Neural crest cell (in vitro differentiated cells): ENCODE measurements at places on chromosomes 16 and 17. TPM values are rescaled to one million over a fixed set of nuclear protein-coding genes. Genes with fewer than 3 reads are reported as not detected.

GRCh38 chr17:39737760-39738567 lies at the start of gene GRB7:
Gene GRB7 (plus strand): TSS chr17:39737938. CDS start chr17:39742302, 4,364 bp downstream.
- no peak for DNase-seq
- H3K27ac ChIP-seq = no peak within 1 kb of the TSS
- H3K36me3 ChIP-seq = no peaks in the 10 kb centered on the region

The ARL5C gene
- total RNA-seq = not detected in 2 replicates

DNA sequence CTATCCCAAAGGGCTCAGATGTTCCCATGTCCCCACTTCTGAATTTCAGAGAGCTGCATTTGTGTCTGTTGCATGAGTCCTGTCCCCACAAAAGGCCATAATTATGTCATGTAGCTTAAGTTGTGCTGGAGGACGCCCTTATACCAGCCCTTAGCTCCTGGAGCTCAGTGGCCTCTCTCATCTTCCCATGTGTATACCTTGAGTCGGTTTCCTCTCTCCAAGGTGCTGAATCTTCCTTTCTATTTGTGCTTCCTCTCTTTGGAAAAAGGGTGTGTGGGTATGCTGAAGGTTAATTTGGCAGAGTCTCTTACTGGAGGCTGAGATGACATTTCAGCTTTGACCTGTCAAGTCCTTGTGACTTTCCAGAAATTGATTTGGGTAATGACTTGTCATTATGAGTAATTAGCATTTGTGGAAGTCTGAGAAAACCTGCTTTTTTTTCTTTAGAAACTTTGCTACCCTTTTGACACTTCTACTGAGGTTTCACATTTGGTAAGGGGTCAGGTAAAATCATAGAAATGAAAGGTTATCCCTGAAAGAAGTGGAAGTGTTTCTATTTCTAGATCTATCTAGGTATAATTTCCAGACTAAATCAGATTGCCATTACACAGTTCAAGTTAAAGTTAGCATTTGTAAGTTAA lies 185.4 kb downstream of the ABCC12 start:
- DNase-seq = peak; percentile 24
- H3K36me3 ChIP-seq = no peaks in the 10 kb centered on the region
- H3K4me3 ChIP-seq = no peak overlapping the region

DNA sequence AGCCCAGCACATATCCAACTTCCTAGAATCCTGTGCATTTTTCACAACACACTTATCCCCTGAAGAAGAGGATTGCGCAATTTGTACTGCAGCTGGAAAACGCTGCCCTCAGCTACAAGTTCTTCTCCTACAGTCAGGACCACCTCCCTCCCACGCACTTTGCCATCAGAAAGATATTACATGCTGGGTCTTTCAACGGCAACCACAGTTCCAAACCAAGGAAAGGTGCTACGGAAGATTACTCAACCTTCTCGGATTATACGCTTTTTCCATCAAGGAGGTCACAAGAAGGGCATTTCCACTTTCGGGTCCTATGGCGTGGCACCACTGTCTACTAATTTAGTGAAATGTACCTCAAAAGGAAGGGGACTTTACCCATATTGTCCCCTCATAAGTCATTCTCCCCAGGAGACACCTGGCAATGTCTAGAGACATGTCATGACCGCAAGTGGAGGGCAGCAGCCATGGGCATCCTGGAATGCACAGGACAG lies 35.2 kb downstream of the USP7 start:
- H3K27me3 ChIP-seq = no peaks in the 10 kb centered on the region
- H3K4me3 ChIP-seq = no peak overlapping the region
- no peak for DNase-seq
- H3K27ac ChIP-seq = no peak overlapping the region
- H3K4me1 ChIP-seq = peaks cover 12% of the 10 kb centered on the region
- H3K36me3 ChIP-seq = peaks cover 19% of the 10 kb centered on the region

The ASIC2 gene
- total RNA-seq = 0.12 TPM in 1 of 2 replicates, not detected in the other

- peak overlapping the region; percentile 92 for H3K27ac ChIP-seq
- H3K4me3 ChIP-seq = peak overlapping the region; percentile 78
- H3K27me3 ChIP-seq = no peaks in the 10 kb centered on the region
- H3K4me1 ChIP-seq = peaks cover 42% of the 10 kb centered on the region
- H3K36me3 ChIP-seq = peaks cover 2% of the 10 kb centered on the region
Observed at GRCh38 chr16:89821438-89822187, 5.2 kb upstream of the FANCA start.

The FOXN1 gene
- total RNA-seq = not detected in 2 replicates

The CLEC19A gene
- not detected in 2 replicates for total RNA-seq

- peak overlapping the region; percentile 20 for H3K27ac ChIP-seq
- DNase-seq = no peak
- peaks cover 6% of the 10 kb centered on the region for H3K27me3 ChIP-seq
- no peaks in the 10 kb centered on the region for H3K4me1 ChIP-seq
Observed at GRCh38 chr17:33019161-33019890, 27.7 kb downstream of the SPACA3 start.

The SKAP1 gene
- total RNA-seq = 0.49 TPM in 1 of 2 replicates, not detected in the other

The MLYCD gene
- total RNA-seq = 5.2 and 5.5 TPM in 2 replicates

DNA sequence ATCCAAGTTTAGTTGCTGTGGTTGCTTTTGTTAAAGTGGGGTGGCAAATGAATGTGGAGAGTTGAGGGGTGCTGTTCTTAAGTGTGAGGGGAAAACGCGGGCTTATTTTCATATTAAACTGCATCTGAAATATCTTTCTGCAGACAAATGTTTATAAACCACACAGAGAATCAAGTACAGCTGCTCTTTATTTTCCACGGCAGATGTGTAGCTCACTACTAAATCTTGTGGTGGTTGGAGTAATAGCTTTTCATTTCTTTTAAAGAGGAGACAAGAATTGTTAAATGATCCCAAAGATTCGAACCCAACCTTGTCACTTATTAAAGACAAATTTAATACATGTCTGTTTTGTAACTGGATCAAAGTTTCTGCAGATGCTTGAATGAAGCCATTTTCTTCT lies 2.1 kb downstream of the CLTC start:
- H3K36me3 ChIP-seq = no peaks in the 10 kb centered on the region
- no peak for DNase-seq
- H3K4me1 ChIP-seq = peaks cover 57% of the 10 kb centered on the region
- peak overlapping the region; percentile 95 for H3K4me3 ChIP-seq

- no peak for DNase-seq
- H3K4me1 ChIP-seq = peaks cover 33% of the 10 kb centered on the region
- H3K36me3 ChIP-seq = no peaks in the 10 kb centered on the region
Observed at GRCh38 chr16:46620266-46621005, 743 bp downstream of the SHCBP1 start.

DNA sequence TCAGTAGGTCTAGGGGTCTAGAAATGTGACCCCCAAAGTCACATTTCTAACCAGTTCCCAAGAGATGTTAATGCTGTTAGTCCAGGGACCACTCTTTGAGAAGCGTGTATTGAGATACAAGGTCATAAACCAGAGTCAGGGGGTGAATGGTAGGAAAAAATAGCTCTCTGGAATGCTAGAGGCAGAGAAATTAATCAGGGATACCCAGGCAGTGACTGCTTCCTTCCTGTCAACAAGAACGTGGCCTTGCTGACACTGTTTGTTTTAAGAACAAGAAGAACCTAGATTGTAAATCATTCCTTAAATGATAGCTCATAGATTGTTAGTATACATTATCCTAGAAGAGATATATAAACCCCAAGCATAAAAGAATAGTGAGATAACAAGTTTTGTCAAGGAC lies 43.8 kb downstream of the PITPNM3 start:
- peaks cover 10% of the 10 kb centered on the region for H3K27me3 ChIP-seq
- no peaks in the 10 kb centered on the region for H3K4me1 ChIP-seq
- no peak overlapping the region for H3K27ac ChIP-seq
- no peak overlapping the region for H3K4me3 ChIP-seq
- no peak for DNase-seq
- H3K36me3 ChIP-seq = no peaks in the 10 kb centered on the region

The HEATR9 gene
- not detected in 2 replicates for total RNA-seq

- no peak for DNase-seq
- no peak overlapping the region for H3K4me3 ChIP-seq
- H3K27ac ChIP-seq = peak overlapping the region; percentile 84
- H3K27me3 ChIP-seq = peaks cover 11% of the 10 kb centered on the region
Observed at GRCh38 chr17:65078441-65079160, 22.1 kb upstream of the GNA13 start.

- H3K27me3 ChIP-seq = peaks cover 2% of the 10 kb centered on the region
- peaks cover 6% of the 10 kb centered on the region for H3K4me1 ChIP-seq
- H3K27ac ChIP-seq = no peak overlapping the region
- H3K4me3 ChIP-seq = no peak overlapping the region
Observed at GRCh38 chr16:77760800-77761199, 27.6 kb upstream of the VAT1L start.

- H3K4me1 ChIP-seq = peaks cover 8% of the 10 kb centered on the region
- DNase-seq = no peak
- H3K27me3 ChIP-seq = peaks cover 33% of the 10 kb centered on the region
- no peak overlapping the region for H3K27ac ChIP-seq
- H3K4me3 ChIP-seq = no peak overlapping the region
Observed at GRCh38 chr16:5722116-5722619, 624.6 kb upstream of the EEF2KMT start.

The ZNF785 gene
- 37.6 and 38.3 TPM in 2 replicates for total RNA-seq

DNA sequence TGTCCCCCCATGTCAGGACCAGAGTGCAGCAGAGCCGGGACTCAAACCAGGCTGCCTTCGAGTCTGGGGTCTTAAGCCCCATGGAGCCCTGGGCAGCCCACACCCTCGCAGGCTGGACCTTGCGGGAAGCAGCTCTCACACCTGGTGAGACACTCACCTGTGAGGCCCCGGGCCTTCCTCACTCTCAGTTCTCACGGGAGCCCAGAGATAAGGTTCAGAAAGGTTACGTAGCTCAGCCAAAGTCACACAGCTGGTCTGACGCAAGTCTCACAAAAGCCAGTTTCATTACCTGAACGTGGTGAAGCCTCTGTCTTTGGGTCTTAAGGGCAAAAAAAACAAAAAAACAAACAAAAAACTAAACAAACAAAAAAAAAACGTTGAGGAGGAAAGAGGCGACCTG lies 32.8 kb upstream of the SSTR5 start:
- H3K36me3 ChIP-seq = no peaks in the 10 kb centered on the region
- H3K4me3 ChIP-seq = no peak overlapping the region
- H3K27me3 ChIP-seq = peaks cover 2% of the 10 kb centered on the region
- H3K27ac ChIP-seq = no peak overlapping the region

DNA sequence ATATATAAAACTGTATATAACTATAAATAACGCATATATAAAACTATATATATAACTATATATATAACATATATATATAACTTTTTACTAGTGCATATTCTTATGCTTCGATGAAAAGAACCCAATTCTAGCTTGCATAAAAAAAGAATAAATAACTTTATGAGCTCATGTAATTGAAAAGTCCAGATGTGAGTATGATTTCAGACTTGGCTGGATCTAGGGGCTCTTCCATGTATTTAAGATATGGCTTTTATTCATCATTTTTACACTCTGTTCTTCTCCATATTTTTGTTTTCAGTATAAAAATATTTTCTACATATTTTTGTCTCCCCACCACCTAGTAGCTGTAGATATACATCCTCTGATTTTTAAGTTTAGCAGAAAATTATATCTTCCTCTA lies 417.5 kb downstream of the CDH11 start:
- no peak overlapping the region for H3K27ac ChIP-seq
- no peak for DNase-seq
- no peaks in the 10 kb centered on the region for H3K27me3 ChIP-seq
- H3K36me3 ChIP-seq = no peaks in the 10 kb centered on the region
- H3K4me1 ChIP-seq = no peaks in the 10 kb centered on the region
- no peak overlapping the region for H3K4me3 ChIP-seq

- H3K27ac ChIP-seq = no peak overlapping the region
- H3K27me3 ChIP-seq = peaks cover 70% of the 10 kb centered on the region
- H3K36me3 ChIP-seq = no peaks in the 10 kb centered on the region
- no peak for DNase-seq
- H3K4me1 ChIP-seq = no peaks in the 10 kb centered on the region
- no peak overlapping the region for H3K4me3 ChIP-seq
Observed at GRCh38 chr17:81806461-81807209, 2.7 kb downstream of the GCGR start.

GRCh38 chr16:57401943-57402640 lies 2.5 kb upstream of the CCL17 start:
- DNase-seq = no peak
- H3K27me3 ChIP-seq = peaks cover 16% of the 10 kb centered on the region
- no peak overlapping the region for H3K4me3 ChIP-seq
- H3K4me1 ChIP-seq = no peaks in the 10 kb centered on the region
- no peaks in the 10 kb centered on the region for H3K36me3 ChIP-seq

DNA sequence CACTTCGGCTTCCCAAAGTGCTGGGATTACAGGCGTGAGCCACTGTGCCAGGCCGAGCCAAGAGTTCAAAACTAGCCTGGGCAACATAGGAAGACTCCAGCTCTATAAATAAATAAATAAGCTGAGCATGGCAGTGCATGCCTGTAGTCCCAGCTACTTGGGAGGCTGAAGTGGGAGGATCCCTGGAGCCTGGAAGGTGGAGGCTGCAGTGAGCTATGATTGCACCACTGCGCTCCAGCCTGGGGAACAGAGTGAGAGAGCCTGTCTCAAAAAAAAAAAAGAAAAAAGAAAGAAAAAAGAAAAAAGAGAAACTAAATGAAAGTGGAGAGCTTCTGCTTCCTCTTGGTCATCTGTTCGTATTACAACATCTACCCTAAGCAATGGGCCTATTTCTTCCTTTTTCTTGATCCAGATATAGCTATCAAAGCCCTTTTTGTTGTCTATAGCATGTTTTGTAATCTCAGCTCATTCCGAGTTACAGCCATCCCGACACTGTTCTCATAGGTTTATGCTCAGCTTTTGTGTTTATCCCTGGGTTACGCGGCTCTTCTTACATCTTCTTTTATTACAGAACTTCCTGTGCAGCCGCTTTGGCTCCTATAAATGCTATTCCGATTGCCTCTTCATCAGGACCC lies 14.1 kb upstream of the MAPK3 start:
- no peaks in the 10 kb centered on the region for H3K27me3 ChIP-seq
- no peak overlapping the region for H3K4me3 ChIP-seq
- no peak for DNase-seq
- H3K36me3 ChIP-seq = no peaks in the 10 kb centered on the region
- H3K4me1 ChIP-seq = peaks cover 12% of the 10 kb centered on the region

GRCh38 chr16:25707982-25708583 lies 16.3 kb downstream of the HS3ST4 start:
- H3K27me3 ChIP-seq = no peaks in the 10 kb centered on the region
- H3K36me3 ChIP-seq = no peaks in the 10 kb centered on the region
- no peak overlapping the region for H3K27ac ChIP-seq
- no peak overlapping the region for H3K4me3 ChIP-seq

GRCh38 chr17:59424331-59424730 lies 92.9 kb downstream of the YPEL2 start:
- H3K27me3 ChIP-seq = no peaks in the 10 kb centered on the region
- no peaks in the 10 kb centered on the region for H3K36me3 ChIP-seq
- H3K4me1 ChIP-seq = peaks cover 31% of the 10 kb centered on the region
- no peak overlapping the region for H3K27ac ChIP-seq
- H3K4me3 ChIP-seq = no peak overlapping the region
